ENCODE measurements at places on chromosomes 7 and 10. TPM values are rescaled to one million over a fixed set of nuclear protein-coding genes. Genes with fewer than 3 reads are reported as not detected.

- H3K27me3 ChIP-seq = no peaks in the 10 kb centered on the region
- DNase-seq = no peak
- H3K36me3 ChIP-seq = no peaks in the 10 kb centered on the region
- no peak overlapping the region for H3K4me3 ChIP-seq
- H3K27ac ChIP-seq = no peak overlapping the region
- no peaks in the 10 kb centered on the region for H3K4me1 ChIP-seq
Observed at GRCh38 chr7:98202367-98203195, 8.7 kb upstream of the BHLHA15 start.

DNA sequence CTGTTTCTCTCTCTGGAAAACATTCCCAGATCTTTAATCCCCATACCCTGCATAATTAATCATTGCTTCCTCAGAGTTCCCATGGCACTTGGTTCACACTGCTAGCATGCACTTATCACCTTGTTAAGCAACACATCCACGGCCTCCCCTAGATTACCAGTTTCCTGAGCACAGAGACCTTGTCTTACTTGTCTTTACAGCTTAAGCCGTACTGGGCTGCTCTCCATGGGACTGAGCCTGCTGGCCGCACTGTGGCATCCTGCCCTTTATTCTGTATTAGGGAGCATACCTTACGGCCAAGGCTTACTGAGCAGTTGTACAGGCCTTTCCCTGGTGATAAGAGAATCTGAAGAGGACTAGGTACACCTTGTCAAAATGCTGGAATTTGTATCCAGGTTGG lies 190.2 kb downstream of the REEP3 start:
- H3K27me3 ChIP-seq = no peaks in the 10 kb centered on the region
- H3K27ac ChIP-seq = peak overlapping the region; percentile 78
- H3K36me3 ChIP-seq = no peaks in the 10 kb centered on the region
- H3K4me1 ChIP-seq = peaks cover 22% of the 10 kb centered on the region
- no peak overlapping the region for H3K4me3 ChIP-seq
- DNase-seq = no peak

- no peak overlapping the region for H3K4me3 ChIP-seq
- H3K27ac ChIP-seq = no peak overlapping the region
- no peaks in the 10 kb centered on the region for H3K36me3 ChIP-seq
- DNase-seq = no peak
Observed at GRCh38 chr7:25550149-25550548, 321.9 kb upstream of the NPVF start.

GRCh38 chr10:95217476-95217875 lies 23.4 kb downstream of the ACSM6 start:
- no peak overlapping the region for H3K4me3 ChIP-seq
- no peaks in the 10 kb centered on the region for H3K4me1 ChIP-seq
- no peaks in the 10 kb centered on the region for H3K27me3 ChIP-seq
- no peak for DNase-seq
- H3K36me3 ChIP-seq = no peaks in the 10 kb centered on the region

DNA sequence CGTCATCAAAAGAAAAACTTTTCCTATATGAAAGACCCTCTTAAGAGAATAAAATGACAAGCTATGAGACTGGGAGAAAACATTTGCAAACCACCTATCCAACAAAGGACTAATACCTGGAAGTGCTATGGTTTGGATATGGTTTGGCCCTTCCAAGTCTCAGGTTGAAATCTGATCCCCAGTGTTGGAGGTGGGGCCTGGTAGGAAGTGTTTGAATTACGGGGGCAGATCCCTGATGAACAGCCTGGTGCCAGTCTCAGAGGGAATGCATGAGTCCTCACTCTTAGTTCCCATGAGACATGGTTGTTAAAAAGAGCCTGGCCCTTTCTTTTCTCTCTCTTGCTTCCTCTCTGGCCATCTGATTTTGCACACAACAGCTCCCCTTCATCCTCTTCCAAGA lies 6.3 kb downstream of the ALDH18A1 start:
- H3K27me3 ChIP-seq = no peaks in the 10 kb centered on the region
- no peak overlapping the region for H3K27ac ChIP-seq

GRCh38 chr10:98429320-98430072 lies 14.5 kb upstream of the PYROXD2 start:
- H3K36me3 ChIP-seq = no peaks in the 10 kb centered on the region
- no peak for DNase-seq
- H3K4me1 ChIP-seq = no peaks in the 10 kb centered on the region
- no peaks in the 10 kb centered on the region for H3K27me3 ChIP-seq

- H3K4me1 ChIP-seq = no peaks in the 10 kb centered on the region
- H3K27ac ChIP-seq = no peak overlapping the region
- DNase-seq = no peak
- no peaks in the 10 kb centered on the region for H3K36me3 ChIP-seq
- H3K4me3 ChIP-seq = no peak overlapping the region
Observed at GRCh38 chr10:125782616-125783015, 7.0 kb upstream of the MMP21 start.

DNA sequence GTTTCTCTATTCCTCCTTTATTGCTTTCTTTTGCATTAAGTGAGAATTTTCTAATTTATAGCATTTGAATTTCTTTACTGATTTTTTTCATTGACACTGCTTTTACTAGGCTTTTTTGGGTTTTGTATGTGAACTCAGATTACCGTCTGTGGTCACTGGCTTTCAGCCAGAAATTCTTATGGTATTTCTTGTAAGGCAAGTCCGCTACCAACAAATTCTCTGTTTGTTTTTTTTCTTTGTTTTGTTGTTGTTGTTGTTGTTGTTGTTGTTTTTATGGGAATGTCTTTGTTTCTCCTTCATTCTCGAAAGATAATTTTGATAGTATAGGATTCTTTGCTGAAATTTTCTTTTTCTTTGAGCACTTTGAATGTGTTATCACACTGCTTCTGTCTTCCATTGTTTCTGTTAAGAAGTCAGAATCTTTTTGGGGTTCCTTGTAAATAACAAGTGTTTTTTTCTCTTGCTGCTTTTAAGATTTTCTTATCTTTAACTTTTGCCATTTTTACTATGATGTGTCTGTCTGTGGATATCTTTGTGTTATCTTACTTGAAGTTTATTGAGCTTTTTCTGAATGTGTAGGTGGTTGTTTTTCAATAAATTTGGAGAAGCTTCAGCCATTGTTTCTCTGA lies 7.2 kb downstream of the NET1 start:
- no peak overlapping the region for H3K27ac ChIP-seq
- H3K4me3 ChIP-seq = no peak overlapping the region
- H3K27me3 ChIP-seq = no peaks in the 10 kb centered on the region
- no peaks in the 10 kb centered on the region for H3K4me1 ChIP-seq
- no peaks in the 10 kb centered on the region for H3K36me3 ChIP-seq

- H3K36me3 ChIP-seq = no peaks in the 10 kb centered on the region
- no peak overlapping the region for H3K4me3 ChIP-seq
- no peaks in the 10 kb centered on the region for H3K27me3 ChIP-seq
- H3K4me1 ChIP-seq = no peaks in the 10 kb centered on the region
- H3K27ac ChIP-seq = no peak overlapping the region
Observed at GRCh38 chr7:81960026-81960425, 190.2 kb upstream of the HGF start.

DNA sequence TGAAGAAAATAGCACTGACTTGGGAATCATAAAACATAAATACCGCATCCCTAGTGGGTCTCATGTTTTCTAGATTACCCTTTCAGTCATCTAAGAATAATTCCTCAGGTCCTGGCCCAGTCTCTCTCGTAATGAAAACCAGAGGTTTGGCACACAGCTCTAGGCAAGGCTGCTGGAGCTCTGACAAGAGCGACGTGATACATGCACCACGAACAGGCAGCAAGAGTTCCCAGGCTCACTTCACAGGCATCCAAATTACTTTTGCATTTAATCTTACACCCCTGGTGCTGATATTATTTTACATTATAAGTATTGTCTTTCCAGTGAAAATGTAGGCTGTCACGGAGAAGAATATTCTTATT lies 105.2 kb downstream of the THSD7A start:
- H3K27me3 ChIP-seq = no peaks in the 10 kb centered on the region
- H3K36me3 ChIP-seq = no peaks in the 10 kb centered on the region
- no peak overlapping the region for H3K27ac ChIP-seq

DNA sequence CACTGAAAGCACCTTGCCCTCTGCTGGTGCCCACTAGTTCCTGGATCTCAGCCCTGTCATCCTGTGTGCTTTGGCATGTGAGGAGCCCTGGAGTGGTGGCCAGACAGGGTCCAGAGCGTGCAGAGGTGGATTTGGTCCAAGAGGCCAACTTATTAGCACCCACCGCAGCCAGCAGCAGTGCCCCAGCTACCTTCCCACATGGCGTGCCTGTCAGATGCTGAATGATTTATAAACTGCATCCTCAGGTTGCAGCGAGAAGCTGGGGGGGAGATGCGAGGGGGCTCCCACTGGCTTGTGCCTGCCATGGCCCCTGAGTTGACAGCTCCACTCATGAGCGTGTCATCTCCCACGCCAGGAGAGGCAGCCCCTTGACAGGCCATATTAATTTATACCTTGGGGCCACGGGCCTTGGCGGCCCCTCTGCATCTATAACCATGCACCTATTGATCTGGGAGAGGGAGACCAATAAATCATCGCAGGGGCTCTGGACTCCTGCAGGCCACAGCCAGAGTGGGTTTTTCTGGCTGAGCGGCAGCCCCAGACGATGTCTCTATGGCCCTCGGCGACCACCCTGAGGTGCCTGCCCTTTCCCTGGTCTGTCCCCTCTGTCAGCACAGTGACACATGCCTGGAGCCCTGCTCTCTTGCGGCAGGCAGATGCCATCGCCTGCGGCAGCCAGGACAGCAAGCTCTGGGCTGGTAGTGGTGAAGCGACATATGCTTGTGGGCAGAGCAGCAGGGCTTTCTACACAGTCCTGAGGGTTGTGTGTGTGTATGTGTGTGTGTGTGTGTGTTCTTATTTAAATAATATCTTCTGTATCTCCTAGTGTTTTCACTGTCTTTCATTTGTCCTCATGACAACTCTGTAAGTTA lies 120.8 kb downstream of the CDH23 start:
- H3K27ac ChIP-seq = no peak overlapping the region
- no peaks in the 10 kb centered on the region for H3K36me3 ChIP-seq
- no peaks in the 10 kb centered on the region for H3K4me1 ChIP-seq
- no peaks in the 10 kb centered on the region for H3K27me3 ChIP-seq

DNA sequence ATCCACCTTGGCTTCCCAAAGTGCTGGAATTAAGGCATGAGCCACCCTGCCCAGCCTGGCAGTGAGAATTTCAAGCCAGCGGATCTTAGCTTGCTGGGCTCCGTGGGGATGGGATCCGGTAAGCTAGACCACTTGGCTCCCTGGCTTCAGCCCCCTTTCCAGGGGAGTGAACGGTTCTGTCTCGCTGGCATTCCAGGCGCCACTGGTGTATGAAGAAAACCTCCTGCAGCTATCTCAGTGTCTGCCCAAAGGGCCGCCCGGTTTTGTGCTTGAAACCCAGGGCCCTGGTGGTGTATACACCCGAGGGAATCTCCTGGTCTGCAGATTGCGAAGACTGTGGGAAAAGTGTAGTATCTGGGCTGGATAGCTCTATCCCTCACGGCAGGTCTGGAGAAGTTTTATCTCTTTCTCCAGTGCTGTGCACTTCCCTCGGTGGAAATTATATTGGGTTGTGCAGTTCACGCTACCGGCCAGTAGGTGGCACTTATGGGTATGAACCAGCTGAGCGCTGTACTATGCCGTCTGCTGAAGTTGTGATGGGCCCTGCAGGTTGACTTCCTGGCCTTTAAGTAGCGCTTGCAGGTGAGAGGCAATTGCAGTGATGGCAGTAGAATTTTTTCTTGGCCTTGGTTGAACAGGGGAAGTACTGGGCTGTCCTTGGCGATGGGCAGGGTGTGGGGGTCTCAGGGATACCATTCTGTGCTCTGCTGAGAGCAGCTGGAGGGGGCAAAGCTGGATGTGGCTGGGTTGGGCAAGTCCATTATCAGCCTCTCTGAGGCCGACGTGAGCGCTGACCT lies 138.0 kb upstream of the MTPN start:
- no peaks in the 10 kb centered on the region for H3K36me3 ChIP-seq
- H3K27ac ChIP-seq = no peak overlapping the region
- H3K27me3 ChIP-seq = no peaks in the 10 kb centered on the region
- H3K4me1 ChIP-seq = no peaks in the 10 kb centered on the region

GRCh38 chr7:155461631-155462030 lies 3.7 kb downstream of the EN2 start:
- no peak for DNase-seq
- H3K36me3 ChIP-seq = no peaks in the 10 kb centered on the region
- peaks cover 18% of the 10 kb centered on the region for H3K4me1 ChIP-seq
- H3K27ac ChIP-seq = no peak overlapping the region

- no peak overlapping the region for H3K4me3 ChIP-seq
- DNase-seq = no peak
- no peaks in the 10 kb centered on the region for H3K4me1 ChIP-seq
- H3K36me3 ChIP-seq = no peaks in the 10 kb centered on the region
- no peak overlapping the region for H3K27ac ChIP-seq
Observed at GRCh38 chr7:111470998-111471397, 91.3 kb downstream of the IMMP2L start.

ADAMTS14 gene
- not detected for total RNA-seq

INMT gene
- total RNA-seq = 28.2 TPM

BMPER gene
- 3.7 TPM for total RNA-seq

ICA1 gene
- 33.0 TPM for total RNA-seq

FBXW4 gene
- total RNA-seq = 46.2 TPM

GJD4 gene
- not detected for total RNA-seq

SPOCK2 gene
- total RNA-seq = 18.7 TPM

CAV2 gene
- total RNA-seq = 105 TPM

PRLHR gene
- 2.3 TPM for total RNA-seq

IGFBP1 gene
- 1.9 TPM for total RNA-seq

NPY4R gene
- not detected for total RNA-seq

CELF2 gene
- total RNA-seq = 49.4 TPM

SPRN gene
- not detected for total RNA-seq
